Right renal cortex interstitium (tissue), 3 donors: ENCODE measurements at places on chromosomes 1 and 21. TPM values are rescaled to one million over a fixed set of nuclear protein-coding genes. Genes with fewer than 3 reads are reported as not detected.

- DNase-seq, result no peak
Observed at GRCh38 chr1:199646761-199647160, 380.7 kb upstream of the NR5A2 start.

GRCh38 chr1:119762953-119763352, 5.8 kb downstream of the HMGCS2 start:
- no peak for DNase-seq

The FCGR1A gene
- 1.6 TPM for polyA plus RNA-seq

The SMPDL3B gene
- polyA plus RNA-seq, result 12.7 TPM

The NEK2 gene
- polyA plus RNA-seq, result 19.2 TPM

DNA sequence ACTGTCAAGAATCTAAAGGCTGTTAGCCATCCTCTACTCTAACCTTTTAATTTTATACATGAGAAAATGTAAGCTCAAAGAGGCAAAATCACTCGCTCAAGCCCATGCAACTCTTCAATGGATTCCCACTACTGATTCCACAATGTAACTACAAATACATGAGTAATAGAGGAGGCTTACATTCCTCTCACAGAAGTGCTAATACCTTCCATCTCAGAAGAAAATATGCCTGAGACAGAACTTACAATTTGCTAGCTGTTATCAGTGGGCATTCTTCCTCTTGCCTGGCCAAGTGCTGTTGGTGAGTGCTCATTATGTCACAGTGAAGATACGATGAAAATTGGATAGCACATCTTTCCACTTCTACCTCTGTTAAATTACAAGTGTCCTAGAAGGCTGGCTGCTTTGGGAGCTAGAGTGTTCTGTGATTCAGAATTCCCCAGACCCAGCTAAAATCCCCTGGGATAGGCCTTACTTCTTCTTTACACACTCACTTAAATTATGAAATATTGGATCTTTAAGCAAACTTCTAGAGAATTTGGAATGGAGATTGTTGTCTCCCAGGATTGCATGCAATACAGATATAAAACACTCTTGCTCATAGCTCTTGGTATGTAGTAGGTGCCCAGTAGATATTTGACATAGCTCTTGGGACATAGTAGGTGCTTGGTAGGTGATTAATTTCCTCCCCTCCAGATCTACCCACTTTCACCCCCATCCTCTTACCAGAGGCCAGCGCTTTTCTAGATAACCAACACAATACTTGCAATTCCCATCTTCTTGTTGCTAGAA, 24.1 kb downstream of the BCL9 start:
- DNase-seq, result no peak

DNA sequence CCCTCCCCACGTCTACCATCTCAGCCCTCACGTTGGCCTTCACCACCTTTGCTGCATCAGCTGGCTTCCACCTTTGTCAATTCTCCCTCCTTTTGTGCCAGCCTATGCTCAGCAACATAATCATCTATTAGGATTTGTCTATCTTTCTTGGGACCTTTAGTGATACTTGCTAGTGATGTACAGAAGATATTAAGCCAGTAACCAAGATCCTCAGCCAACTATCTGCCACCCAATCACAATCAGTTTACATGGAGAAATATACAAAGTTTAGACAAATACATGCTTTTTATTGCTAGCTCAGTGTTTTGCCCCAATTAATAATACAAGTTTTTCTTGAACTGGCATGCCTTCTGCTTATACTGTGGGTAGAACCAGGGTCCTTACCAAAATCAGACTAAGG, 172.3 kb downstream of the TPR start:
- no peak for DNase-seq

DNA sequence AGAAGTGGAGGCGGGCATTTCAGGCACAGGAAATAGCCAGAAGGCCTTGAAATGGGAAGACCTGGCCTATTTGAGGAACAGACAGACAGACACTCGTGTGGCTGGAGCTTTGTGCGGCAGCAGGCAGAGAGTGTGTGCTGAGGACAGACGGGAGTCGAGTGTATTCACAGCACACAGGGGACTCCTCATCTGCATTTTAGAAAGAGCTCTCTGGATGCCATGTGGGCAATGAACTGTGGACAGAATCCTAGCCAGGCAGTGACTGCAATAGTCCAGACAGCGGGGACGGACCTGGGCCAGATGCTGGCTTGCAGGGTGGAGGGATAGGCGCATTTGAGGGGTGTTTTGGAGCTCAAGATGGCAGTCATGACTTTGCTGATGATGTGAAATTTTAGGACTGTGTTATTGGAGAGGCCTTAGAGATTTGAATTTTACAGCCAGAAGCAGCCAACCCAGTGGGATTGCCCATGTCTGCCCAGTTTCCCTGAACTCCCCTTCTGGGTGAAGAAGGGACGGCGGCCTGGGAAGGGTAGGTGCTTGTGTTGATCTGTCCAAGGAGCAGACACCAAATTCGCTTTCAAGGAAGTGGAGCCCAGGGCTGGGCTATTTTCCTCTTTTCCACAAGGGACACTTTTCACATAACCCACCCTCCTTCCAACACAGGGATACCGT, 43.7 kb downstream of the CHAF1B start:
- no peak for DNase-seq

DNA sequence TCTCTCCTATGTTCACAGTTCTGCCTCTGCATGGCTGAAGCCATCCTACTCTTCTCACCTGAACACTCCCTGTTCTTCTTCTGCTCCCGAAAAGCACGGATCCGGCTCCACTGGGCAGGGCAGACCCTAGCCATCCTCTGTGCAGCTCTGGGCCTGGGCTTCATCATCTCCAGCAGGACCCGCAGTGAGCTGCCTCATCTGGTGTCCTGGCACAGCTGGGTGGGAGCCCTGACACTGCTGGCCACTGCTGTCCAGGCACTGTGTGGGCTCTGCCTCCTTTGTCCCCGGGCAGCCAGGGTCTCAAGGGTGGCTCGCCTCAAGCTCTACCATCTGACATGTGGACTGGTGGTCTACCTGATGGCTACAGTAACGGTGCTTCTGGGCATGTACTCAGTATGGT, 1.8 kb downstream of the CYB561D1 start:
- no peak for DNase-seq

DNA sequence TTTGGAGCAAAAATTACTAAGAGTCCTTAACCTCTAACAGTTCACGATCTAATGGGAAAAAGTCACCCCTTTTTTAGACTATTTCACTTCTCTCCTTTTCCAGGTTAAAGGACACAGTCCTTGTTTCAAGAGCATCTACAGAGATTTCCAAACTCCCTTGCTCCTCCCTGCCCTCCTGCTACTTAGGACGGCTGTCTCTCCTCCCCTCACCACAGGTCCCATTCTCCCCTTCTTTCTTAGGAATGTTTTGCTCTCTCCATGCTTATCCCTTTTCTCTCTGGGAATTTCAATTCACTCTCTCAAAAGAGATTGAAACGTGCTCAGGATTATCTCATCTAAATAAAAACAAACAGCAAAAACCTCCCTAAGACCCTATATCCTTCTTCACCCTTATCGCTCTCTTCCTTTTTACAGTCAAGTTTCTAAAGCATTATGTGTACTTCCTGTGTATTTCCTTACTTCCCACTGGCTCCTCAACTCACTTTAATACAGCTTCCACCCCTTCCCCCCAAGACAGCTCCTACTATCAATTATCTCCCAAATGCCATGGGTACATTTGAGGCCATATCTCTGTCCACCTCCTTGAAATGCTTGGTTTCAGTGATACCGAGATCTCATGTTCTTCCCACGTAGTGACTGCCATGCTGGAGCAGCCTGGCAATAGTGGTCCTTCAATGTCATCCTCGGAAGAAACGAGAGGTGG, 43.2 kb upstream of the ZNF281 start:
- no peak for DNase-seq

The KCTD3 gene
- 78.1 TPM for polyA plus RNA-seq

- no peak for DNase-seq
Observed at GRCh38 chr1:53938136-53938830, 7.2 kb downstream of the IFT25 start.

The RCSD1 gene
- polyA plus RNA-seq, result 12.0 TPM

The ACTN2 gene
- polyA plus RNA-seq, result 1.3 TPM

The NPR1 gene
- polyA plus RNA-seq, result 67.5 TPM

The CRP gene
- polyA plus RNA-seq, result not detected

DNA sequence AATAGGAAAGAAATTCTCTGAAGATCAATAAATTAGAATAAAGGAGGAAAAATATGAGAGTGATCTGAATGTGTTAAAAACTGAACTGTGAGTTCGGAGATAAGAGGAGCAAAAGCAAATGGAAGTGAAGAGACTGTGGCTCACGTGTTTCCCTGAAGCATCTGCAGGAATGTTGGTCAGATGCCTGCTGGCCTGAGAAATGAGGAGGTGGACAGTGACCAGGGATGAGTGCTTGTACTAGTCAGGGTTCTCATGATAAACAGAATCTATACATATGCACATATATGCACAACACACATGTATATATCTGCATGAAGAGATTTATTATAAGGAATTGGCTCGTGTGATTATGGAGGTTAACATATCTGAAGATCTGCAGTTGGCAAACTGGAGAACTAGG, 103.4 kb upstream of the TIAM1 start:
- DNase-seq, result no peak

GRCh38 chr1:192436441-192437078, 119.8 kb downstream of the RGS21 start:
- no peak for DNase-seq

The PEAR1 gene
- polyA plus RNA-seq, result 16.7 TPM

GRCh38 chr1:235642011-235642942, 7.3 kb downstream of the GNG4 start:
- DNase-seq, result no peak

The PAX7 gene
- polyA plus RNA-seq, result not detected

The CA14 gene
- 6.8 TPM for polyA plus RNA-seq

DNA sequence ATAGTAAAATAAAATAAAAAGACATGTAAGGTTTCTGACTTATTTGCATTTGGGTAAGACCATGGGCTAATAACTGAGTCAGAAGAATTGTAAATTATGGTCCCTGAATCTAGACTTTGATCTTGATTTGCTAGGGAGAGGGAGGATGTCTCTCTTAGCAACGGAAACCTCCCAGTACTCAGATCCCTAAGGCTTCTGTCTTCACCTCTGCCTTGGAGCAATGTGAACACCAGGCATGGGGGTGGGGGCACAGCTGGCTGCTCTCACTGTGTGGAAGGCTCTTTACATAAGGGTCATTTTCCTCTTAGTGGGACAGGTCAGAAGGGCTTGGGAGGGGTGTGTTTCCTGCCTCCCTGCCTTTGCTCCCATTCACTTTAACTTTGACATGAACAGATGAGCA, 17.0 kb upstream of the TMEM54 start:
- no peak for DNase-seq

The IVL gene
- not detected for polyA plus RNA-seq

DNA sequence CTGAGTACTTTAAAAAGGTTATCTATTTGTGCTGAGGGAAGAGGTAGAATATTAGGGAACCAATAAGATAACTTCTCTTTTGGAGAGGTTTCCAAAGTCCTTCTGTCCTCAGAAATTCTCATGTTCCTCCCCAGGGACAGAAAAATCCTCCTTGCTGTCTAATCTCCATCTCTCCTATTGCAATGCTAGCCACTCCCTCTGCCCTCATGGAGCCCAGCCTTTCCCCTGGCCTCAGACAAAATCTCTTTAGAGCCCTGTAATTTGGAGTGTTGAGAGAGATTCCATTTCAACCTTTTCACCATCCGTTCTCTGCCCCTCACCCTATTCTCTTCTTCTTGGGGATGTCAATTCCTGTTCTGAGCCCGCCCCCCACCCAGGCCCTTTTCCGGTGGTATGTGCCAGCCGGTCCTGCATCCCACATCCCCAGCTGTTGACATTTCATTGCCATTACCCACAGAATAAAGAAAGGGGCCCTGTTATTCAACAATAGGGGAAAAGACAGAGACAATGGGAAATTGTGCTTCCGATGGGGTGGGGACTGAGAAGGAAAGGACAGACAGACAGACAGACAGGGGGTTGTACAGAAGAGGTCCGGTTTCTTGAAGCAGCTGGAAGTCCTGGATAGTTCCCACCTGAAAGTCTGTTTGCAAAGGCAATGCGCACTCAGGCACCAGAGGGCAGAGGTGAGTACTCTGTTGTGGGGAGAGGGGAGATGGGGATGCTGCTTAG, at the start of gene HAPLN2:
HAPLN2 (plus strand) TSS at position 563 of the 729 bp plus-strand sequence. CDS start 4,076 bp downstream, outside the sequence.
- no peak for DNase-seq

DNA sequence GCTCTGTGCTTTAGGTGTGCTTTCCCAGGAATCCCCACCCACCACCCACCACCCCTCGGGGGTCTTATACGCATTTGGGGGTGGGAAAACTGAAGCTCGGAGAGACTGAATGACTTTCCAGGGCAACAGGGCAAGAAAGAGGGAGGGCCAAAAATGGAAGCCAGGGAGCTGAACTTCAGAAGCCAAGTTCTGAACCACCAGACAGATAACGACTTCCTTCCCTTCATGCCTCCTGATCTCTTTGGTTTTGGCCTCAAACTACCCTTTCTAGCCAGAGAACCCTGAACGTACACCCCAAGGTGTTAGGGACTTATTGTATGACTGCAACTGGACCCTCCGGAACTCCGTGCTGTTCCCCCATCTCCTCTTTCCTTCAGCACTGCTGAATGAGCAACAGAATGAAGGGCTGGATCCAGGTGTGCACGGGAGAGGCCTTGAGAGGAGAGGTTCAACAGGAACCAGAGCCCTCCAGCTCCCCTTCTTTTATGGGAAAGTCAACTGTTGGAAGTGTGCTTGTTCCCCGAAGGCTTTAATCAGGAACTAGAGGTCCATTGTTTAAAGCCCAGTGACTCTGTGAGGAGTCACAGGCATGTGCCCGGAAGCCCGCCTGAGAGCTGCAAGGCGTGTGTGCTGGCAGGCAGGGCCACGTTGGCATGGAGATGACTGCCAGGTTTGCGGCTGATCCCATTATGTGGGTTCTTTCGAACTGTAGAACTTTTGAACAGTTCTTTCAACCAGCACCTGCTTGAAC, 3.1 kb downstream of the BACE2 start:
- DNase-seq, result no peak

DNA sequence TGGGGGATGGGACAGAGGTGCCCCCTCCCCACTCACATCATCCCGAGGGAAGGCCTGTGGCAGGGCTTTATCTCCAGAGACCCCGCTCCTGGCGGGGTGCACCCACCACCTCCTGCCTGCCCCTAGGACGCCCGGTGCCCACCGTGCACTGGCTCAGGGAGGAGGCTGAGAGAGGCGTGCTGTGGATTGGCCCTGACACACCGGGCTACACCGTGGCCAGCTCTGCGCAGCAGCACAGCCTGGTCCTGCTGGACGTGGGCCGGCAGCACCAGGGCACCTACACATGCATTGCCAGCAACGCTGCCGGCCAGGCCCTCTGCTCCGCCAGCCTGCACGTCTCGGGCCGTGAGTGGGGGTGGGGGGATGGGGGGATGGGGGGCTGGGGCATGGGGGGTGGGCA, 71.7 kb downstream of the TRIM11 start:
- no peak for DNase-seq

DNA sequence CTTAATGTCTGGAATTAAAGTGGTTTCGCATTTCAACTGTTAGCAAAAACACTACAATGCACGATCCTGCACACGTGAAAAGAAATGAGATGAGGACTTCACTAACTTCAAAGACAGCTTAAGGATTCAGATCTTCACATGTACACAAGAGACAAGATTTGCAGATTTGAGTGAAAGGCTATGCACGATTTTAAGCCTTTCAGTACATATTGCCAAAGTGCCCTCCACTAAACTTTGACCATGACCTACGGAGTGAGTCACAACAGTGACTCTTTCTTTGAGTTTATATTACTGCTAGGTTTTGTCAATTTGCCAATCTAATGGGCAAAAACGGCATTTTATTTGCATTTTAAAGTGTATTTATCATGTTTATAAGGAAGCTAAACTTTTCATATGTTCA, 41.2 kb upstream of the CR1L start:
- no peak for DNase-seq
